ENCODE measurements at places on chromosomes 11 and 22.

GRCh38 chr11:21110415-21110814, 441.0 kb downstream of the NELL1 start:
- no peak for DNase-seq

- no peak for DNase-seq
Observed at GRCh38 chr11:119666061-119666460, 62.9 kb downstream of the NECTIN1 start.

GRCh38 chr11:84136926-84137325, 850.8 kb upstream of the CCDC90B start:
- no peak for DNase-seq

- no peak for DNase-seq
Observed at GRCh38 chr11:126776119-126776518, 224.5 kb downstream of the KIRREL3 start.

DNA sequence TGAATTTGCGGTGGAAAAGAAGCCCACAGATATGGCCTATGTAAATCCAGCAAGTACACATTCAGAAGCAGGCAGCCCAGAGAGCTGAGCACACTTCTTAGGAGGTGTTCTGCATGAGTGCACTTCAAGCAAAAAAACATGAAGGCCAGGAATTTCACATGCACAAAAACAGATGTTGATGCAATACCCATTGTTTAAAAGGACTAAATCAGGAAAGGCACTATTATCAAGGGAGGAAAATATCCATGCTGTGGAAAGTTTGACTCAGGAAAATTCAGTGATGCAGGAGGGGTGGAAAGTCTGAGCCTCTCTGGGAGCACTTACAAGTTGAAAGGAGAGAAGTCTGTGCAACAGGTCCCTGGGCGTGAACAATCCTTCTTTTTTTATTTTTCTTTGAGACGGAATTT, 15.8 kb upstream of the CARS1 start:
- no peak for DNase-seq

DNA sequence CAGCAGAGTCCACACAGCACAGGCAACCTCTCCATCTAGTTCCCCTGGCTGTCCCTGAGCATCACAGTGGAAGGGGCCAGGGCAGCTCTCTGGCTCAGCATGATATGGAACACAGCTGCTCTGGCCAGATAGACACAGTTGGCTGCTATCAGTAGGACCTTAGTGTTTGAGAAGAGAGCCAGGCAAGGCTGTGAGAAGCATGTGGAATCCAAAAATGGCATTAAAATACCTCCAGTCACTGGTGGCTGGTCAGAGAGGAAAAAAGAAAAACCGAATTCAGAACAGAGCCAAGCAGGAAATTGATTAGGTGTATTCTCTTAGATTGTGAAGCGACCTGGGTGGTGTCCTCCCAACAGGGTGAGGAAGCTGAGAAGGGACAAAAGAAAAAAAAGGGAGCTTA, 27.9 kb downstream of the SERPINH1 start:
- no peak for DNase-seq

DNA sequence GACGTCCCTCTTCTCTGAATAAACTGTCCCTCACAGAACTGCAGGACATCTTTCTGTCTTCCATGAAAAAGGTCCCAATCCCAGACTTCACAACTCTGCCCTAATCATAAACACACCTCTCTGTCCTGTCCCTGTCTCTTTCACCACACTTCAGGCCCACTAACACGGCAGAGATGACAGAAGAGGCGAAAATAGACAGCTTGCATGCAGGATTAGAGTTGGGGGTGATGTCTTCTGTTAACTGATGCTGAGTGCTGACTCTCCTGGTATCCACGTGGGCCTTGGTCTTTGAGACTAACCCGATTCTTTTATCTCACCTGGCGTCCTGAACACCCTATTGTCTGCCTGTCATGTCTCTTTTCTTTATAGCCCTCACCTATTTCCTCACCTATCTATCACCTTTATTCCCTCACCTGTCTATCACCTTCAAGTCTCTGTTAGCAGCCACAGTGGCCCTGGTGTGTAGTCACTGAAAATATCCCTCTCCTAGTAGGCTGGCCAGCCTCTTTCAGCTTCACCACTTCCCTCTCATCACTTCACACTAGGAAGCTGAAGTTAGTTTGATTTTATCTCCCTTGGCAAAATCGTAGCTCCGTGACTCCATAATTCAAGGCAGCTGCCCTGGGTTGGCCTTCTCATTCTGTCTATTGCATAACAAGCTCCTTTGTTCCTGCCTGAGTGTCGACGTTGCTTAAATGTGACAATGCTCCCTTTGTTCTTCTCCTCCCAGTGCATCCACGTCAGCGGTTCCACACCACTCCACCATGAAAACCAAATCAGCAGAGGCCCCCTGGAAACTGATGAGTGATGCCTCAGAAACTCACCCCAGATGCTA, 30.6 kb upstream of the DRD2 start:
- DNase-seq, result no peak

DNA sequence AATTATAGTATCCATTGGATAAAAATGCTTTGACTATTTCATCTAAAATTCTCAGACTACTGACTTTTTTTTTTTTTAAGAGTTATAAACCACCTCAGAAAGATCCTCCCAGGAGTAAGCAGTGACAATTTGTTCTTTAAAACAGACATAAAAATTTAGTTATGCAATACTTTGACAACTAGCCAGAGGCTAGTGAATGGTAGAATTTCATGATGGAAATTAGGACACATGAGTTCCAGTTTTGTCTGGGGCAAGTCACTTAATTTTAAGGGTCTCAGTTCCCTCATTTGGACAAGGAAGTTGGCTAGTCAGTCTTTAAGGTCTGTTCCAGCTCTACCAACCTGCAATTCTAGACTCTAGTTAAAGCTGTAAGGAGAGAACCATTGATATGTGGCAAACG, 2.9 kb downstream of the IL18 start:
- no peak for DNase-seq

GRCh38 chr22:30206944-30207343, 39.6 kb downstream of the LIF start:
- no peak for DNase-seq

DNA sequence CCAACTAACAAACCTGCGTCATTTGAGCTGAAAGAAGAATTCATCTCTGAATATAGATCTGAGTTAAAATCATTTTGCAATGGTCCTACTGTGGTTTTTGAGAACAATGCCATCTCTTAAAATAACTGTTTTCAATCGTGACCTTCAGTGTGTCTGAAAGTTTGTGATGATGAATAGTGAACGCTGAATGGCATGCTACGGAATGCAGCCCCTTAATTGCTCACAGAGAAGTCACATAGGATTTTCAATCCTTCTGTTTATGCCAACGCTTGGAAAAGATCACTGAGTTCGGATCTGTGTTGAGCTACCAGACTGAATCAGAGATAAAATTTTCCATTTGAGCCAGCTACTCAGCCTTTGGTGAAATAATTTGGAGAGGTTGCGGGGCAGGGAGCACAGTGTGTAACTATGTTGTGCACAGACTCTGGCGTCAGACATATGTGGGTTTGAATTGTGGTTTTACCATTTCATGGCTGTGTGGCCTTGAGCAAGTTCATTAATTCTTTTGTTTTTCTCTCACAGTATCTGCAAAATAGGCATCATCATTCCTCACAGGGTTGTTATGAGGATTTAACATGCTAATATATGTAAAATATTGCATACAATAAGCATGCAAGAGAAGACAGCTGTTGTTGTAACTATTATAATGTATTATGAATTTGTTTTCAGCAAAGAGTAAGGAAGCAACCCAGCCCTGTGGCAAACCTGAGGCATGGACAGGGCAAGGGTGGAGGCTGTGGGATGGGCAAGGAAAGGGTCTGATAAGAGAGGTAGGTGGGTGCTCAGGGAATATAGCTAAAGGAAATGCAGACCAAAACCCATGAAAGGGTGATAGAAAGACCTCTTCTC, 679.9 kb downstream of the KCNA4 start:
- DNase-seq, result no peak

- DNase-seq, result no peak
Observed at GRCh38 chr11:102656528-102656927, 31.4 kb upstream of the MMP20 start.

DNA sequence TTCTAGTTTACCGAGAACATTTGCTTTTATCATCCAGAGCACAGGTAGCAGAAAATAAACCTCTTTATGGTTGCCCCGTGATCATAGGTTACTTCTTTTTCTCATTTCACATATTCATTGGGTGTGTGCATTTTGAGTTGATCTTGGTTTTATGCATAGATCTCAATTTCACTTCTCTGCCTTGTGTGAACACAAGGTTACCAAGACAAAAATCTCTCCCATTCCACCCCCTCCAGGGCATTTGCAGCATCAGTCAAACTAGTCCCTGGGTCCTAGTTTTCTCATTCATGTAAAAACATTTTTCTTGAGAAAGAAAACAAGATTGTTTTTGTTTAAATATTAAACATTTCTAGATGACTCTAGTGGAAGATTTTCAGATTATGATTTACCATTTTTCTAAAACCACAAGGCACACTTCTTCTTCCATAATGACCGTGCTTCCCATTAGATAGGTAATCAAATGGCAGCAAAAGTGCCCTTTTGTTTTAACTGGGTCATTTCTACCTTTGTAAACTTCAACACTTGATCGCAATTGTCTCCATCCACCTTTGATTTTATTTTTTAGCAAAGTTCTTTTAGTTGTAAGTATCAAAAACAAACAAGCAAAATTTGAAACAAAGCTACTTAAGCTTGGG, 526.6 kb upstream of the CADM1 start:
- no peak for DNase-seq

DNA sequence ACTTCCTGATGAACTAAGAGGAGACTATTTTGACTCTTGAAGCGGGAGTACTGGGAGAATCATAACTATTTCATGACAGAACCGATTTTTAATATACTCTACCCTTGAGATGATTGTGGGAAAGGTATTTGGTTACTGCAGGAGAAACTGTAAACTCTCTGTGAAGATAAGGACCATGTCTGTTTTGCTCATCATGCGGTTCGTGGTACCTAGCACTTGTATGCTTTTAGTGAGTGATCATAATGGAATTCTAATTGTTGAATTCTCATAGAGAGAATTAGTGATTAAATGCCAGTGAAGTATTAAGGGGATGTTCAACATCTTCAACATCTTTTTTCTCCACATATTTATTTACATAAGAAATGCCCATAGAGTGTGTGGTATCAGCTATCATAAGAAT, 11.4 kb downstream of the AASDHPPT start:
- DNase-seq, result no peak

- no peak for DNase-seq
Observed at GRCh38 chr11:111836721-111837120, 34.7 kb downstream of the ALG9 start.

- DNase-seq, result no peak
Observed at GRCh38 chr22:41410311-41410751, 28.6 kb downstream of the TEF start.

GRCh38 chr11:111502611-111503010, 9.6 kb downstream of the BTG4 start:
- no peak for DNase-seq

DNA sequence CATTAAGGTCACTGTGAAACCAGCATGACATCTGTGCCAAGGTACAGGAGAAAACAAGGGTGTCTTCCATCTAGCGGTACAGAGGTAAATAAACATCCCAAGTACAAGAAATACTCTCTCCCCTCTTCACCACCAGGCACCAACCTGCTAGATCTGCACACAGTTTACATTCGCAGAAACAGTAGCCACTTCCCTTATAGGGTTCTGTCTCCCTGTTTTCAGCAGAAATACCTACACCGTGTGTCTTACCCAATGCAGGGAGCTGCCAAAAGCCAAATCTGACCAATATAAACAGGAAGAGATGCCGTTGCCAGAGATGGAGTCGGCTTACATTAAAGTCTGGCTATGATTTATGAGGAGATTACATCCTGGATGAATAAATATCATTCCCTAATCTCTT, 1.2 kb downstream of the SCN4B start:
- DNase-seq, result no peak

- DNase-seq, result no peak
Observed at GRCh38 chr11:71914617-71915189, 13.7 kb downstream of the XNDC1N start.

- no peak for DNase-seq
Observed at GRCh38 chr11:86676010-86676409, 3.6 kb upstream of the ME3 start.

DNA sequence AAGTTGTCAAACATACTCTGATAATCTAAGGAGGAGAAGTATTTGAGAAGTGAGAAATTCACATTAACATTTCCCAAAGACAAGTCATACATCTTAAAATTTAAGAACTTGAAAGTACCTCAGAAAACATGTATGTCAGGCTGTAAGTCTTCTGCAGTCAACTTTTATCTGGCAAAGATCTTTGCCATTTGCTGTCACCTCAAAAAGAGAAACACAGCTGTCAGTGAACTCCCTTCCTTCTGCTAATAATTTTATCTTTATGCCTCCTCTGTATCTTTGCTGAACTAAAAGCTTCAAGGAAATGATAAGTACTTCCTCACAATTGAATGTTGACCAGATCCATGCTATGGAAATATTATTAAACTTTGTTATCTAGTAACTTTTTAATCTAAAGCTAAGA, 18.7 kb downstream of the TTC17 start:
- no peak for DNase-seq

DNA sequence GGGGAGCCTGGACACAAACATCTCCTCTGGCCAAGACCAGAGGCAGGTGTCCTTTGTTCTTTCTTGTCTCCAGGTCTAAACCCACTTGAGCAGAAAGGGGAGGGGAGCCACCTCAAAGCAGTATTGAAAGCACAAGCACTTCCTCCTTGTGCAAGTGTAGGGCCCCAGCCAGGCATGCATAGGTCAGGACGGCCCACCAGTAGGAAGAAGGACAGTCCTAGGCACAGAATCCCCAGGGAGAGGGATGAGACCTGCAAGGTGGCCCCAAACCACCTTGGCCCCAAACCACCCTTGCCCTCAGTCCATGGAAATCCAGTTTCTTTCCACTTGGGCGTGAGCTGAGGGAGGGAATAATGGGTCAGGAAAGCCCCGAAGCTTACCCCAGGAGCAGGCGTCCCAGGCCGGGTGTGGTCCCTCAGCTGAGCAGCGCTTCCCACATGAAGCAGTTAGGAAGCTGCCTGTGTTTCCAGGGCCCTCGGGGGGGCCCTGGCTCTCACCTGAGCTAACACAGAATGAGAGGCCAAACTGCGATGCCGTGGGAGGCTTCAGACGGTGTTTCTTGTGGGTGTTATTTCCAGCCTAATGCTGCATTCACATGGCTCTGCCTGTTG, 20.4 kb upstream of the IGSF9B start:
- no peak for DNase-seq
